Stimulated activated CD8-positive, alpha-beta memory T cell treated with anti-CD3 and anti-CD28 coated beads, Interleukin-7, amount 100 ng/mL, for 1 hour (primary cell): ENCODE measurements at places on chromosomes 7 and 10.

GRCh38 chr10:65046831-65047230 lies 1525.6 kb downstream of the REEP3 start:
- no peak for DNase-seq

GRCh38 chr7:4842319-4843064 lies 19.3 kb downstream of the PAPOLB start:
- DNase-seq, result no peak

- no peak for DNase-seq
Observed at GRCh38 chr7:35015346-35015859, 21.9 kb downstream of the DPY19L1 start.

- DNase-seq, result no peak
Observed at GRCh38 chr7:133365917-133366316, 113.0 kb downstream of the EXOC4 start.

DNA sequence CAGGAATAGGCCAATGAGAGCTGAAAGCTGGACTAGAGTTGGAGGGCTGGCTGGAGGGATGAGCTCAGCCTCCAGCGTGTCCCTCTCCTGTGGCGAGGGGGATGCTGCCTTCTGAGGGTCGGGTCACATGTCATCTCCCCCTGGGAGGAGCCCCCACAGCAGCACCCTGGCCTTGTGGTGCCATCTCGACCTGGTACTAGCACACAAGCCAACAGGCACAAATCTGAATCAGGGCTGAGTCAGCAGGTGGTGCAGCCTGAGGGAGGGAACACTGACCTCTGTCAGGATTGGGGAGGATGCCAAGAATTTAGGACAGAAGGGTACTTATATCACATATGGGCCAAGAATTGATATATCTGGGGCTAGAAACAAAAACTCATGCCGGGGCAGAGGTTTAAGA lies 280.4 kb downstream of the CELF2 start:
- no peak for DNase-seq

- DNase-seq, result no peak
Observed at GRCh38 chr7:111108000-111108399, 17.1 kb downstream of the LRRN3 start.

GRCh38 chr10:119663866-119664698 lies 12.9 kb downstream of the BAG3 start:
- no peak for DNase-seq

DNA sequence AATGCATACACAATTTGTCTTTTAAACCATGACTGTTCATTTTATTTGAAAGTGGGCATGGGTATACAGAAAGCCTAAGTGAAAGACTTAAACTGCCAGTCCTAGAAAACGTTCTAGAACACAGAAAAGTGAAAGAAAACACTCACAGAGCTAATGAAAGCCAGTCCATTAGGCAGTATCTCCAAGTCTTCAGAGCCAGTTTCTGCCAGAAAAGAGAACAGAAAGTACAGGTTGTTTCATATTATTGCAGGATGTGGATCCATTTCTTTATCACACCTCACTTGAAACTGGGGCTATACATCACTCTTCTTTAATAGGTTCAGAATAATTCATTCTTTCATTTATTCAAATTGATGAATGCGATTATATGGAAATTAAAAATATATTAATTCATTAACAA lies 7.7 kb downstream of the PON1 start:
- DNase-seq, result no peak

GRCh38 chr7:16044645-16045044 lies 358.2 kb upstream of the MEOX2 start:
- no peak for DNase-seq

DNA sequence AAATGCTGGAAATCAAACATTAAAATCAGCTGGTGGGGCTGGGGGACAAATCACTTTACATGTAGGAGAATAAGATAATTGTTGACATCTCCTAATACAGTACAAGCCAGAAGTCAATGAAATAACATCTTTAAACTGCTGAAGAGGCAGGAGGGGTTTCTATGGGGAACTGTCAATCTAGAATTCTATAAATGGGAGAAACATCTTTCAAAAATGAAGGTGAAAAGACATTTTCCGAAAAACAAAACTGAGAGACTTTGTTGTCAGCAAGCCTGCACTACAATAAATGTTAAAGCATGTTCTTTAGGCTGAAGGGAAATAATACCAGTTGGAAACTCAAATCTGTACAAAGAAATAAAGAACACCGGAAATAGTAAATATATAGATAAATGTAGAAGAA lies 17.3 kb upstream of the MSRB2 start:
- no peak for DNase-seq

GRCh38 chr7:27423290-27423689 lies 180.7 kb downstream of the EVX1 start:
- no peak for DNase-seq

GRCh38 chr10:43689007-43689491 lies 40.4 kb upstream of the ZNF32 start:
- DNase-seq, result no peak

DNA sequence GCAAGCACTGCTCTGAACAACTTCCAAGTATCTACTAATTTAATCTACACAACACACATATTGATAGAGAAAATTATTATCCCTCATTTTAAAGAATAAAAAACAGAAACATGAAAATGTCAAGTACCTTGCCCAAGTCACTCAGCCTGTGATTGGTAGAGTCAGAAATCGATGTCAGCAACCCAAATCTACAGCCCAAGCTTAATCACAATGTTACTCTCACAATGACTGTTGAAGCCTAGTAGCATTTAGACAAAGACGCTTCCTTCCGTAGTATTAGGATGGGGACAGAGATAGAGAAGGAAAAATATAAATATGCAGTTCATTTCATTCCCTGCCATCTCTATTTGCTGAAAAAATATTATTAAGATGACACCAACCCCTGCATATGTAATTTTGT lies 242.5 kb downstream of the ELMO1 start:
- no peak for DNase-seq
